Activated gamma-delta T cell treated with anti-CD3 and anti-CD28 coated beads, Interleukin-2, amount 50 U/mL, for 16 hours (primary cell): ENCODE measurements at places on chromosomes 12 and 14.

GRCh38 chr14:93977790-93978581 is 1.6 kb upstream of the ASB2 start:
- DNase-seq = peak; percentile 64

- no peak for DNase-seq
These were observed 44.9 kb upstream of the KCNMB4 start for GRCh38 chr12:70321191-70321590.

- no peak for DNase-seq
These were observed 175.3 kb downstream of the DERA start for GRCh38 chr12:16086462-16086861.

- DNase-seq = no peak
These were observed 7.1 kb upstream of the CGRRF1 start for GRCh38 chr14:54502602-54503001.

DNA sequence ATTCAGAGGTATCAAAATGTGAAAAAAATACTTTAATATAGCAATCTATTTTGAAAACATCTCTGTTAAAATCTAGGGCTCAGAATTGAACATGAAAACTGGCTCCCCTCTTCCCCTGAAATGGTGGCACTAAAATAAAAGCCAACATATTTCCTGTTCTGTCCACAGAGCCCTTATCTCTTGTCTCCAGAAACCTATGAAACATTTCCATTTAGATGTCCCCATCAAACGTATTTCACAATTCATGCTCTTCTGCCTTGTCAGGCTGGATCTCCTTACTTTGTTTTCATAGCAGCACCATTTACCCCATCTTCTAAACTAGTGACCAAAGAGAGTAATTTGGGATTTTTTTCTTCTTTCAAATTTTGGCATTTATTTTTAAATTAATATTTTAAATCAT is 42.4 kb downstream of the PDE3A start:
- DNase-seq = no peak

DNA sequence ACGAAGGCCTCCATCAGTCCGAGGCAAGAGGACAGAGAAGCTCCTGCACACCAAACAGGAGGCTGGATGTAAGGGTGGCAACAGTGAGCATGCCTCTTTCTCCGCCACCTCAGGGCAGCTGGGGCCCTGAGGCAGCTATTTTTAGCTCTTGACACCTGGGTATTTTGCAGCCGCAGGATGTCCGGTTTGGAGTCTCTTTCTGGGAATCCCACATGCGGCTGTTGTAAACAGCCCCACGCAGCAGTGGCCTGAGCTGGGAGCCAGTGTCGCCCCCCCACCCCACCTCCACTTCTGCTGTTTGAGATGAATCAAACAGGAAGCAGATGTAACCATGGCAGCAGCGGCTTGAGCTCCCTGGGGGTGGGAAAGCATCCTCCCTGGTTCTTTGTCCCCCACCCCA is 11.7 kb downstream of the HDAC7 start:
- peak; percentile 78 for DNase-seq

DNA sequence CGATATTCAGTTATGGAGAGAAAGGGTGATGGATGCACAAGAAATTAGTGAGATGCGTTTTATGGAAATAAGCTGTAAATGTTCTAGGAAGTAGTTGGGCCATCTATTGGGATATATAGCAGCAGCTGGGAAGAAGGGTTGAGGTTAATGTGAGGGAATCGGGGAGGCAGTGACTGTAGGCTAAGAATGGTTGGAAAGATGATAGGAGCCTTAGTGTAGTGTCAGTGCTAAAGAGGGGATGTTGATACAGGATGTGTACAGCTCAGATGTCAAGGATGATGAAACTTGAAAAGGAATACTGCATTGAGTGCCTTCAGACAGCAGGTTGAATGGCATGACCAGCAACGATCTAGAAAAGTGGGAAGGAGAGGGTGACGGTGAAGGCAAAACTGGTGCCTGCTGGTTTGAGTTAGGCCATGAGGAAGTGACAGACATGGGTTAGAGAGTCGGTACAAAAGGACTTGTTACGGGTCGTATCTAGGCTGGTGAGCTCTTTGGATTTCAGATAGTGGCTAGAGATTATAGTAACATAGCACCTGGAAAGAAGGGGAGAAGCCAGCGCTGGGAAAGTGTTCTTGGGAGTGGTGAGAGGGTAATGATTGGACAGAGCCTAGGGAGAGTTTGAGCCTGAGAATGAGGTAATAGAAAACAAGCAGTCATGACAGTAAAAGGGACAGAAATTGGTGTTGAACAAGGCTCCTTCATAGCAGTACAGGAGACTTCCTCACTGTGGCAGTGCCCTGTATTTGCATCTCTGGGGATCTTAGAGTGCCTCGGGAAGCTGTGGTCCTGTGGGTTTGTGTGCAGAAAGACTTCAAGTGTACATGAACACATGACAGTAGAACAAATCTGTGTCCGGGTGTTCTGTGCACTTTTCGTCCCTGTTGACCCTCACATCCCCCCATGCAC is 9.6 kb downstream of the MARS1 start:
- DNase-seq = no peak

DNA sequence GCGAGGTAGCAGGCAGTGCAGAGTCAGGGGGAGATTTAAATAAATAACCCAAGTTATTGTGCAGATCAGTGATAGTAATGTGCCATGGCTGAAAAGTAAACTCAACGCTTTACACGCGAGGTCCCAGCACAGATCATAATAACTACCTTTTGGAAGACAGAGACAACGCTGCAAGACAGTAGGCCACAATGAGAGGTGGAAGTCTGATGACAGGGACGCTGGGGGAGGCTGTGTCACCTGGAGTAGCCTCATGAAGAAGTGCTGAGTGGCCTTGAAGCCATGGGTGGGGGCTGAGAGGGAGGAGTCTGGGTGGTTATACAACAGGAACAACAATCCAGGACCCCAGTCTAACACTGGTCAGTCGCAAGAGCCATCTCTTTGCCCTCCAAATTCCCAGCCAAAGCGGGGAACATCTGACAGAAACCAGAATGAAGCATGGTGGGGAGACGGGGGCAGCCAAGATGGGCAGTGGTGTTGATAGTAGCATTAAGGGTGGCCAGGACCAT is 28.2 kb downstream of the ANO2 start:
- no peak for DNase-seq

GRCh38 chr12:122326586-122326985 is 60.3 kb upstream of the VPS33A start:
- DNase-seq = no peak

DNA sequence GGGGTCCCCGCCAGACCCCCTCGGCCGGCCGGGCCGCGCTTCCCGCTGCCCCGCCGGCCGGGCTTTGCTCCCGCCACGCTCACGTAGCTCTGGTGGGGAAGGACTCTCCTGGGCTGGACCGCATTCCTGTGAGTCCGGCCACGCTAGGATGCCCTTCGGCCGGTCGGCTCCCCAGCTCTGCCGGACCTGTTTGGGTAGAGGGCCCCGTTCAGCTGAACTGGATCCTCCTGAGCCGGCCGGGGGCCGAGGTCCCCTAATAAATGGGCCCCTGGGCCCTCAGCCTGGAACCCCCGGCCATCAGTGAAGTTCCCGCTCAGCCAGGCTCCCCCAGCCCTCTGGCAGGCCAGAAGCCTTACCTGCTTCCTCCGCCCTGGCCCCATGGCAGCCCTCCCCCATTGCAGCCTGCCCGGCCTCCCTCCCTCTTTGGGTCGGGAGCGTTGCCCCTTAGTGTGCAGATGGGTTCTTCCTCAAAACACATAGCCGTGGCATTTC is 593 bp downstream of the UNC119B start:
- no peak for DNase-seq

GRCh38 chr14:92207928-92208265 is 86.1 kb downstream of the CPSF2 start:
- DNase-seq = no peak

- no peak for DNase-seq
These were observed 4.8 kb upstream of the AEBP2 start for GRCh38 chr12:19434538-19434937.

DNA sequence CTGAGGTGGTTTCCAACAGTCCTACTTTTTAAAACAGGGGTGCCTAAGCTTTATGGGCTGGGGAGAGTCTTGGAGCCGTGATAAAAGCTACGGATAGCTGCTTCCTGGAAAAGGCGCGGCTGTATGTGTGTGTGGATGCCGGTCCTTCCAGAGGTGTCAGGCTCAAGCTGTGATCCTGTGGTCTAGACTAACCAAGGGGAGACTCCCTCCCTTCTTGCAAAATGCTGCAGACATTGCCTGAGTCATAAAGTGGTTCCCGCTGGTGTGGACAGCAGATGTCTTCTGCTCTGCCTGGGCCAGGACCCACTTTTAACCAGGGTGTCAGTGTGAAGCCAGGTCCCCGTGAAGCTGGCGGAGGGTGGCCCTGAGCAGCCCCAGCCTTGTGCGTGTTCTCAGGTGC is 37.8 kb downstream of the CCDC92 start:
- DNase-seq = no peak

DNA sequence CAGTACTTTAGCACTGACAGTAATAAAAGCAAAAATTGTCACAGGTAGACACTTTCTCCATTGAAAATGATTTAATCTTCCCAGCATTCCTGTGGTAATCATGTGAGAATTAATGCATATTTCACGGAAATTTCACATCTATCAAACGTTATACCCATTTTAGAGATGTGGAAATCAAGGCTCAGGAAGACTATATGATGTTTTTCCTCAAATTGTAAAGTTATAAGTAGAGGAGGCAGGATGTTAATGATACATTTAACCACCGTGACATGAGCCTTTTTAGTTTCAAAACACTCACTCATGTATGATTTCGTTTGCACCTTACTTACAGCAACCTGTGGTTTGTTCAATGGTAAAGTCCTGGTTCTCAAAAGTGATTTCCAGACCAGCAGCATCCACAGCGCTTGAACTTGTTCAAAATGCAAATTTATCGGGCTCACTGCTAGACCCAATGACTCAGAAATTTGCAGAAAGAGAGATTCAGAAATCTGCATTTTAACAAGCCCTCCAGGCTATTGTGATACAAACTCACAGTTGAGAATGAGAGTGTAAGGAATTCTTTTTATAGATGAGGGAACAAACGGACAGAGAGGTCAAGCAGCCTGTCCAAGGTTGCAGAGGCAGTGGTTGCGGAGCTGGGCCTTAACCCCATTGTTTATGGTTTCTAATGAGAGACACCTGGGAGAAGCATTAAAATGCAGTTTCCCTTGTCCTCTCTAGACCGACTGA is 654.8 kb upstream of the TBX3 start:
- no peak for DNase-seq

DNA sequence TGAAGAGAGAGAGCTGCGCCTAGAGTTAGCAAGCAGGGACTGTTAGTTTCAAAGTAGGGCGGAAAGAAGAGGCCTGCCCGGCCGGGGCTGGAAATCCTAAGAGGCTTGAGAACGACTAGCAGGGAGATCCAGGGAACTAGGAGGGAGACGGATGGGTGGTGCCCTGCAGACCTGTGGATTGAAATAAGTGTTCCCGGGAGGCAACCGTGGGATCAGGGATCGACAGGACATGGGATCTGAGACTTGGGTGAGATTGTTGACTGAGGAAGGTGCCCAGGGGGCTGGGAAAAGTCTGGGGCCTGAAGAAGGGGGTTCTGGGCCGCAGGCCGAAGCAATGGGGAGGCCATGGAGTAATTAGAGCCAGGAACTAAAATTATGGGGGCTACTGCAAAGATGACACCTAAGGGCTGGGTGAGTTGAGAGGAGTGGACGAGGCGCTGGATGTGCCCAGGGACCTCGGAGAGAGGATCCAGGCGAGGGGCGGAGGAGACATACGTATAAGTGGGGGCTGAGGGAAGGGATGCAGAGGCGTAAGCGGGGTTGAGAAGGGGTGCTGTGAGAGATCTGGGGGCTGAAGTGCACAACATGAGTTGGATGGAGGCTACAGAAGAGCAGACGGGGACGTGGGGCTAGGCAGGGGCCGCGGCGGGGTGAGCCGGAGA is 635 bp downstream of the LTA4H start:
- DNase-seq = no peak

DNA sequence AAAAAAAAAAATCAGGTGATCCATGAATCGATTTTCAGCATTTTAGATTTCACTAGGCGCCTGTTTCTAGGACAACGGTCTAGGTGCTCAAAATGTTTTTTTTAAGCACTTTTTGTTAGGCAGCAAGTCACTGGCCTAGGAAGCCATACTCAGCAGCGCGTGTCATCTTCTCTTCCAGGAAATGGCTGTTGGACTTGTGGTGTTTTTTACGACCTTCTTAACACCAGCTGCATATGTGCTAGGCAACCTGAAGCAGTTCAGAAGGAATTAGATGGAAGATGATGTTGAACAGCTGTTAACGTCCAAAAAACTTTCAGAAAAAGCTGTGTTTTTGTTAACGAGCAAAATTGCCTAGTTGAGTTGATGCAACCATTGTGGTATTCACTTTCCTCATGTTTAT is 868 bp downstream of the COX8C start:
- DNase-seq = no peak

GRCh38 chr12:50614167-50614759 is 109.5 kb downstream of the DIP2B start:
- DNase-seq = no peak

DNA sequence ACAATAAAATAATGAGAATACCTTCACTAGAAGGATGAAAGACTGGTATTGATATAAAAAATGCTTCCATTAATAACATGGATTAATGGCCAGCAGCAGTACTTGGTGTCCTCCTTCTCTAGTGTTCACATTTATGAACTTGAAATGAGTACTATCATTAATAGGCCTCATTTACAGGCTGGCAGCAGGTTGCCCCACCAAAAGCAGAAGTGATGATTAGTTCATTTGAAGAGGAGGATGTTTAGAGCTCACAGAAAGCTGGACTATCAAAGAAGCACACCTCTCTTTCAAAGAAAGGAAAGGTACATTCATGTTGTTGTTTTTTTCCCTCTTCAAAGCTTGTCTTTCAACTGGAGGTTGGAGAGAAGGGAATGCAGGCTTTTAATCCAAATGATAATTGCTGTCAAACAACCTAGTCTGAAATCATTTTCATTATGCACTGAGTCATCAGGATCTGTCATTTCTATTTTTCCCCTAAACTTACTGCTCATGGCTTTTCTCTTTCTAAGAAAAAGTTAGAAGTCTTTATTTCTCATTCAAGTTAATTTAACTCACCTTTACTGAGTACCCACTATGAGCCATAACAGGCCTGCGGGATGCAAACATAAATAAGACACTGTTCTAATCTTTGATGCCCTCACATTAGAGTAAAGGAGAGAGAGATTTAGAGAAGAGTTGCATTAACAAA is 157.9 kb upstream of the GRIP1 start:
- no peak for DNase-seq

- no peak for DNase-seq
These were observed at the start of gene HOXC4 for GRCh38 chr12:54053751-54054741. HOXC4 (plus strand) TSS chr12:54053835; CDS start chr12:54053923, 88 bp downstream.

DNA sequence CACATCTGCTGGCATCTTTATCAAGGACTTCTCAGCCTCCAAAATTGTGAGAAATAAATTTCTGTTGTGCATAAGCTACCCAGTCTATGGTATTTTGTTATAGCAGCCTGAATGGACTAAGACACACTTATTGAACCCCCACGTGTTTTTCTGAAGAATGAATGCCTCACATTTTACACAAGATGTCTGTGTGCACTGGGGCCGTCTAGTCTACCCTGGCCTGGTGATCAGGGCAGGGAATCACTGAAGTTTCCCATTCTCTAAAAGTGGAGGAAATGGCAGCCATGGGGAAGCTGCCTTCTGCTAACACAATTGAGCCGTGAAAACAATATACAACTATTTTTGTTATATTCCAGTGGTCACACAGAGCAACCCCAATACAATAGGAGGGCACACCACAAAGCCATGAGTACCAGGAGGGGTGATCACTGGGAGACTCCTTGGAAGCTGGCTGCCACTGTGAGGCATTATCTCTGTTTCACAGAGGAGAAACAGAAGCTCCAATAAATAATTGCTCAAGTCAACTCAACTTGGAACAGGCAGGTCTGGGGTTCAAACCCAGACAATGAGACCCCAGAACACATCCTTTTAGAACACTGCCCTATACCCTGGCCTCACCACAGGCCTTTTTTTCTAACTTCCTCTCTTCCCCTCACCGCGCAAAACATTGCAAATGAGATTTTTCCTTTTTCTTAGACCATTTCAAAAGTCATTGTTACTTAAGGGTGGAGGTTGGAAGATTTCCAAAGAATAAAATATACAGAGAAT is 18.3 kb upstream of the LTA4H start:
- DNase-seq = no peak
